ENCODE measurements at places on chromosomes 11 and 22.

DNA sequence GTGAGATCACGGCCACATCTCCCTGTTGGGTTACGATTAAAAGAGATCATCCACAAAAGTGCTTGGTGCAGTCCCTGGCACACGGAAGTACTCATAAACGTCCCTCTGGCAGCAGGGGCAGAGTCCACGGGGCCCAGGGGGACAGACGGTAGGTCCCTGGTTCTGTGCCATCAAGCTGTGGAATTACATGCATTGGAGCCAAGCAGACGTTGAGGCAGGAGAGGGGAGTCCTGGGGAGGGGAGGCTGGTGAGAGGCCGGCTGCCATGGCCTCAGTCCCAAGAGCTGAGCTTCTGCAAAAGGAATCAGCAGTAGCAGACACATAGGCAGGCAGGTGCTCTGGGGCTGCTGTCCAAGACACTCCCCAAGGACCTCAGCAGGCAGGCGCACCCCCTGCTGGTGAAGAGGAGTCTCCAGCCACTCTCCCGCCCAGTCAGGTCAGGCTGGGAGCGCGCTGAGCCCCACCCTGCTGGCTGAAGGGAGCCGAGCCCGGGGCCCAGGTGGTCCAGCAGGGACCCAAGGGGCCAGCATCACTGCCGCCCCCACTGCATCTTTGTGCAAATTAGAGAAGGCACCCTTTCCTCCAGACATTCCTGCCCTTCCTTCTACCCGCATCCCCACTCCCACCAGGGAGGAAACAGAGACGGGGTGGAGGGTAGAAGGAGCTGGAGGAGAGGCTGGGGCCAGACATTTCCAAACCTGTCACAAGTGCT, 7.6 kb upstream of the KCTD17 start:
- DNase-seq = no peak

- DNase-seq = no peak
These were observed 3.5 kb upstream of the PDGFB start for GRCh38 chr22:39248254-39248653.

DNA sequence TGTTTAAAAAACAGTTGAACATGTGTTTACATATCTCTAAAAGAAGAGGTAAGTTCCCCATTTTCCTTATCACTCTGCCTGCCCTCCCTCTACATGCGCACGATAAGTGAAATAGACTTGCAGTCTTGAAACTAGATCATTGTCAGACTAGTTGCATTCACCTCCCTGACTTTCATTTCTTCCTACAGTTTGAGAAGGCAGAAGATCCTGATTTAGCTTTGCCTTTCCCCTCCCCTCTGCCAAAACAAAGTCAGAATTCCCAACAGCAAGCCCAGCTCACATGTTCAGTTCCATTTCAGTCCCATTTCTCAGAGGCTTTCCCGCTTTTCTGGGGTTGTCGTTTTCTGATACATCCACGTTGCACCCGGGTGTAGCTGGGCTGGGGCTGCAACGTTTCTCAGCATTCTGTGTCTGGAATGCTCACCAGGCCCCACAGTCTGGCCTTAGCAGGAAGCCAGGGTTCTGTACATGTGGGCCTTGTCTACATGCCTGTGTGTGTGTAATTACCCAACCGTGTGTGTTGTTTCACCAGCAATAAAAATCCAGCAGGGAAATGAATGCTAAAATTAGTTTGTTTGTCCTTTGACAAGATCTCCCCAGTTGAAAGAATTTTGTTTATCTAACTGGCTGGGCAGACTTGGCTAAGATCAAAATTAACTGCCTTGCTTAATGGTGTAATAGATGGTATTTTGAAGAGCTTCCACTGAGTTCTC, 179.2 kb downstream of the DBX1 start:
- DNase-seq = no peak

- DNase-seq = no peak
These were observed 26.3 kb downstream of the RPS6KA4 start for GRCh38 chr11:64384981-64385944.

DNA sequence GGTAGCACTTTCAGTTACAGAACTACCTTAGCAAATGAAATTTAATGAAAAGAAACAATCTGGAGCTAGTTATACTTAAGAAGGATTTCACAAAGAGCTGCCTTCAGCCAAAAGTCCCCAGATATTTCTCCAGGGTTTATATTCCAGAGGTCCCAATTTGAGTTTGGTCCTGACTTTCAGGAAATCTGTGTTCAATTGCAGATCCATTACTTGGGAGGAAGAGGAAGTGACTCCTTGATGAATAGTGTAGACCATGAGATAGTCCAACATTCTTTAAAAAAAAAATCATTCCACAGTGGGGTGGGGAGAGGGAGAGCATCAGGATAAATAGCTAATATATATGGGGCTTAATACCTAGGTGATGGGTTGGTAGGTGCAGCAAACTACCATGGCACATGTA, 117.6 kb upstream of the ARHGAP20 start:
- no peak for DNase-seq

DNA sequence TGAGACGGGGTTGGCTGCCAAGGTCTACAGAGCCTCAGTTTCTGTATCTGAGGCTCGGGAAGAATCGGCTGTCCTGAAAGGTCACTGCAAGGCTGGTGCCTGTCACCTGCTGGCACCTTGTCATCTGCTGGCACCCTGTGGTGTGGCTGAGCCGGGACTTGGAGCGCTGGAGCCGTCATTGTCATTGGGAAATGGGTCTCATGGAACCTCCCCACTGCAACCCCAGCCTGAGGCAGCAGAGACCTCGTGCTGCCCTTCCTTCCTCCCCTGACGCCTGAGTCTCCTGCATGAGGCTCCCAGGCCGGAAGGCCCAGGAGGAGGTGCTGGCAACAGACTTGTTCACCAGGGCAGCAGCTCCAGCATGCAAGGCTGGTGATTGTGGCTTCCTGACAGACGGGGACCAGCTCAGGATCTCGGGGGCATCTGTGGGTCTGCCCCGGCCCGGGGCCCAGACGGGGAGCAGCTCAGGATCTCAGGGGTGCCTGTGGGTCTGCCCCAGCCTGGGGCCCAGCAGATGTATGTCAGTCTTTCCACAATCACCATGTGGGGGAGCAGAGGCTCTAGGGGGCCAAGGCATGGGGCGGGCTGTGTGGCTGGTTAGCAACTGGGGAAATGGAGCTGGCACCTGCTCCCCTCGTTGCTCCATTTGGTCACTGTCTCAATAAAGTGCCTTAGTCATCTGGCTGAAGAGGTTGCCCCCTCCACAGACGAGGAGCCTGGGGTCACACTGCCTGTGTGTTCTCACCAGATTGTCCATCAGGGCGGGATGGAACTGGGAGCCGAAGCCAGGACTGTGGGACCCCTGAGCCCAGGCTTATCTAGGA, 668.7 kb downstream of the BRD1 start:
- no peak for DNase-seq

DNA sequence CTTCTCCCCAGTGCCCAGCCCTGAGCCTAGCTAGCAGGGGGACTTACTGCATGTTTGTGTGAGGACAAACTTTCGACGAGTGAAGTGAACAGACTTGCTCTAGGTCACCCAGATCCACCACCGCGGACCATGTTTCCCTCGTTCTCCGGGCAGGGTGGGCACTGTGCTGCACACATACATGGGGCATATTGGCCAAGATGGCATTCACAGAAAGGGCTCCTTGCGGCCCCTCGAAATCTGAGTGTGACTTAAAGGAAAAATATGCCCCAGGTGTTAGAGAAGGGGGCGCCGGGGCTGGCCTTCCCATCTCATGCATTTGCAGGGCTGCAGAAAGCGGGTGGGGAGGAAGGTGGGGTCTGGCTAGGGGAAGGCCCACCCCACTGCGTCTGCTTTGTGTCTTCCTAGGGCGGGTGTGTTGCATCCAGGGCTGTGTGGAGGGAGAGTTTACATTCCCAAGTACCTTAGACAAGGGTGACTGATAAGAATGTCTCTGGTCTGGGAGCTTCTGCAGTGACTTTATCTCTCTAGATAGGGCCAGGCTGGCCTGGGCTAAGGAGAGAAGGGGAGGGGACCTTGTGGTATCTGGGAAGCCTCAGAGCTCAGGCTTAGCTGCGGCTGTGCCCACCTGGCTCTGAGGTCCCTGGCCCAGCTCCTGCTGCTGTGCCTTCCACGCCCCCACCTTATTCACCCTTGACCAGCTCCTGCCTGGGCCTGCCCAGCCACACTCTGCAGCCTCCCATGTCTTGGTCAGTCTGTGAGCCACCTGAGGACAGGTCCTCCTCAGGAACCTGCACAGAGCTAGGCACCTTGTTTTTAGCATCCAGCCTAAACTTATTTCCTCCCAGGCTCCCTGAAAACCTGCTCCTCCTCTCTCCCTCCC, 45.8 kb downstream of the LRRC32 start:
- no peak for DNase-seq

DNA sequence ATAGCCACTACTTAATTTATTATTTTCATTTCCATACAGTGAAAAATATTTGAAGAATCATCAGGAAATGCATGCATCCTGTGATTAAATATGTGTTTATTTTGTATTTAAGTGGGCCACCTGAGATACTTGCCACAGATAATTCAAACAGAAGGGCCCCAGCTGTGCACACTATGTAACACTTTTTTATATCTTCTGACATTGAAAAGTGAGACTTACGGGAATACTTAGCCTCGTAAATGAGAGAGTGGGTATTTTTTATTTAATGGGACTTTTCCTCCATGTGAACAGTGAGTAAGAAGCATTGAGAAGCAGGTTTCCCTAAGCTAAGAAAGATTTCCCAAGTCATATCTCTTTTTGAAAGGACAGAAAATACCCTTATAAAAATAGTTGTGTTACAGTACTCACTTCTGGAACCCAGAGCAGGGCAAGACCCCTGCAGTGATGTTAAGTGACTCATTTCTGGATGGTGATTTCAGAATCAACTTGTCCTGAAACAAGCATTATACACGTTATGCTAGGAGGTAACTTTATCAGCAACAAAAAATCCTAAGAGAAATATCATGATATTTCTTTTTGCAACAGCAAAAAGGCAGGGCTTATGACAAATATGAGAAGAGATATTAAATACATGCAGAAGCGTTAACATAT, 478.1 kb upstream of the CHORDC1 start:
- DNase-seq = no peak

- DNase-seq = no peak
These were observed 68.9 kb downstream of the CYB5R2 start for GRCh38 chr11:7604331-7604955.

DNA sequence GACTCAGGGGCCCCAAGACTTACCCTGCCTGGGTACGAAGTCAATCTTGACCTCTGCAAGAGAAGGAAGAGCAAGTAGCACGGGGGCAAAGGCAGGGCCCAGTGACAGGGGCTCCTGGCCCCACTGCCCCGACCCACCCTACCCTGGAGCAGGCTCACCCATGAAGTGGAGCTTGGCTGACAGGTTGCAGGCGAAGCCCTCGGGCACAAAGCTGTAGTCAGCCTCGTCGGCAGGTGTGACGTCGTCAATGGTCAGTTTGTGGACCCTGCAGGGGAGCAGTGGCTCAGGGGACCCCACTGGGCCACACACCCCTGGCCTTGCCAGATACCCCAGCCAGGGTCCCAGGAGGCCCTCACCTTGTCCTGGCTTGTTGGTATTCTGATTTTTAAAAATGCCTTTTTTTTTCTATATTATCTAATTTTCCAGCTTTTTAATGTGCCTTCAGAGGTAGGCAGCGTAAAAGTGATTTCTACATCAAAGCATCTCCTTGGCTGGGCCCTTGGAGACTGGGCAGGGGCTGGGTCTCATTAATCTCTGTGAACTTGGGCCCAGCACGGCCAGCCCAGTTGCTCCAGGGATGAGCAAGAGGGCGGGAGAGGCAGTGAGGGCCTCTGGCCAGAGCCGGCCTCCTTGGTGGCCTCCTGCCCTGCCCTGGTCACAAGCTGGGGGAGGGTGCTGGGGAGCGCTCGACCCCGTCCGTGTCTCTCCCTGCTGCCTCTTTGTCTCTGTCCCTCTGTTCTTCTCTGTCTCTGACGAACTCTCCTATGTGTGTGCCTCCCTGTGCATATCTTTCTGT, 11.3 kb downstream of the MYBPC3 start:
- no peak for DNase-seq

Measured in NCI-H2081 treated with DMSO at 0.1 percent for 48 hours (cell line).